ENCODE measurements at places on chromosomes 11 and 22.
A peak's percentile ranks its signal among the peaks of the same experiment; 100 is the strongest.

DNA sequence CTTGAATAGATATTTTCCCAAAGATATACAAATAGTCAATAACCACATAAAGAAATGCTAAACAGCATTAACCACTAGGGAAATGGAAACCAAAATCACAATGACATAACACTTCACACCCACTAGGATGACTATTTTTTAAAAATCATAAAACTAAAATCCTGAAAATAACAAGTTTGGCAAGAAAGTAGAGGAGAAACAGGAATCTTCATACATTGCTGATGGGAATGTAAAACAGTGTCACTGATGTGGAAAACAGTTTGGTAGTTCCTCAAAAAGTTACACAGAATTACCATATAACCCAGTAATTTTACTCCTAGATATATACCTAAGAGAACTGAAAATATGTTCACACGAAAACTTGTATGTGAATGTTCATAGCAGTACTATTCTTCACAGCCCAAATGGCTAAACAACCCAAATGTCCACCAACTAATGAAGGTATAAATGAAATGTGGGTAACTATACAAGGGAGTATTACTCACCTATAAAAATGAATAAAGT lies 12.5 kb downstream of the PICALM start:
- no peak for DNase-seq

GRCh38 chr22:23204541-23205157 lies 24.3 kb downstream of the BCR start:
- DNase-seq, result no peak

DNA sequence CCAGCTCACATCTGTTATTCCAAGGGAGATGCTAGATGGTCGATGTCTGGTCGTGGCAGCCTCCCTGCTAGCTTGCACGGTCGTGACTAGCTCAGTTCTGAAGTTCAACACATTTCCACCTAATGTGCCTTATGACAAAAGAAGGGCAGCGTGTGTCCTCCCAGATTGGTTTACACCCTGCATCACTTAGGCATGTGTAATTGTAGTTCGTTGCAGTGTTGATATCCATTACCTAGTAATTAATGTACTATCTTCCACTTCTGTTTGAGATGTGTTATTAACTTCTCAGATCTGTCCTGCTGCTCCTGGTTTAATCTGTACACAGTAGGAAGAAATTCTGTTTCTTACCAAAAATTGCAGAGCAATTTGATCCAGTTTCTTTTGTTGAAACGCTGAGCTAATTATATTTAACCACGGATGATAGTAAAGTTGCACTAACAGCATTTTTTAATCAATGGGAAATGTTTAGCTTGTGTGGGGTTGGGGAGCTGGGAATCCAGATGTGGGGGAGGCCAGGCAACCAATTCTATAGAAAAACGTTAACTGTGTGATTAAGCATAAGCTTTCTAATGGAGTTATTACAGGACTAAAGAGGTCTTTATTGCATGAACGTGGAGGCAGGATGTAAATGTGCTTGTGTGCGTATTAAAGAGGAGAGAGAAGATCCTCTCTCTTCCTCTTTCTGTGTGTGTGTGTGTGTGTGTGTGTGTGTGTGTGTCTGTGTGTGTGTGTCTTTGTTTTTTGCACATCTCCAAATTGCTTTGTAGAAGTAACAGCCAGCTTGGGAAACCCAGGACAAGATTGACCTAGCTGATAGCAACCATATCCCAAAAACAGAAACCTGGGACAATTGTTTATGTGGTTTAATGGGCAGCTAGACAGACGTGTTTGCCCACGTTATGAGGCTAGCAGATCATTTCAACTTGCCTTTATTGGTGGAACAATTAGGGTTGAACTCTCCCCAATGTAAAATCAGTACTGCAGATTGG lies 145.7 kb upstream of the TTC12 start:
- DNase-seq, result no peak

GRCh38 chr11:21174781-21175180 lies 505.4 kb downstream of the NELL1 start:
- no peak for DNase-seq

GRCh38 chr11:105838668-105839384 lies 183.2 kb downstream of the MSANTD4 start:
- no peak for DNase-seq

DNA sequence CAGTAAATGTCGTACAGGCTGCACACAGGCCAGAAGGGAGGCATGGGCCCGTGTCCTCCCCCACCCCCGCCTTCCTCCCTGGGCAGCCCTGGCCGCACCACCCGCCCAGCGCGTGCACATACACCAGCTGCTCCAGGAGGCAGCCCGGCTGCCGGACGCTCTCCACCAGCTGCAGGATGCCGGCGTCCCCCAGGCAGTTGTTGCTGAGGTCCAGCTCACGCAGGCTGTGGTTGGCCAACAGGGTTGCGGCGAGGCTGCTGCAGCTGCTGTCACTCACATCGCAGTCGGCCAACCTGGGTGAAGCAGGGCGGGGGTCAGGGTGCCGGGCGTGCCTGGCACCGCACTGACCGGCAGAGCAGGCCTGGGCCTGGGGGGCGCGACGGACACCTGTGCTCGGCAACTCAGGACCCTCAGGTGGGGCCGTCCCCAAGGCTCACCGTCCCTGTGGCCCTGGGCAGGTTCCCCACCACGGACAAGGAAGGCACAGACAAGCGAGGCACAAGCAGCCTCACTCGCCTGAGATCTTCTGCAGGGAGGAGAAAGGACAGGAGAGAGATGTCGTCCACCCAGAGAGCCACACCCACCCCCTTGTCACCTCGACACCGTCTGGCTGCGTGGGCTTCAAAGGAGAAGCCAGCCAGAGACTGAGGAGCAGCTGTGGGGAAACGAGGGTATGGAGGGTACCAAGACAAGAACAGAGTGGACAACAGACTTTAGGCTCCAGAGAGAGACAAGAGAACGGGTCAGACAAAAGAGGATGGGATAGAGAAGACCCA lies 12.1 kb downstream of the RNH1 start:
- no peak for DNase-seq

GRCh38 chr22:38655519-38656255 lies 505 bp downstream of the FAM227A start:
- no peak for DNase-seq

- DNase-seq, result no peak
Observed at GRCh38 chr22:33789690-33790253, 130.5 kb downstream of the LARGE1 start.

GRCh38 chr11:34653851-34654482 lies 33.1 kb downstream of the EHF start:
- no peak for DNase-seq

GRCh38 chr22:39237318-39238100 lies 7.3 kb downstream of the PDGFB start:
- no peak for DNase-seq

DNA sequence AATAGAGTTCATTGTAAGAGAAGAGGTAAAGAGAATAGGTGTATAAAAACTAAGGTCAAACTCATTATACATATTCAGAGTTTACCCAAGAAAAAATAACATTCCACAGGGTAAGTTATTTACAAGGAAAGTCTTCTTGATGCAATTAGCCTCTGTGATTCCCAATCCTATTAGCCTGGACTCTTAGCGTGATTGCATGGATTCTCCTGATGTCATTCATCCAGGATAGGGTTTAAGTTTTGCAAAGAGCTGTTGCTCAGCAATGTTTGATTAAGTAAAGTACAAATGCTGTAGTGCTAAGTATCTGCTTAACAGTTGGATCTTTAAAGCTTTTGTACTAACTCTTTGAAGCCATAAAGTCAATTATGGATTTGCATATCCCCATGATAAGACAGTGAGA lies 767.8 kb upstream of the LUZP2 start:
- no peak for DNase-seq

DNA sequence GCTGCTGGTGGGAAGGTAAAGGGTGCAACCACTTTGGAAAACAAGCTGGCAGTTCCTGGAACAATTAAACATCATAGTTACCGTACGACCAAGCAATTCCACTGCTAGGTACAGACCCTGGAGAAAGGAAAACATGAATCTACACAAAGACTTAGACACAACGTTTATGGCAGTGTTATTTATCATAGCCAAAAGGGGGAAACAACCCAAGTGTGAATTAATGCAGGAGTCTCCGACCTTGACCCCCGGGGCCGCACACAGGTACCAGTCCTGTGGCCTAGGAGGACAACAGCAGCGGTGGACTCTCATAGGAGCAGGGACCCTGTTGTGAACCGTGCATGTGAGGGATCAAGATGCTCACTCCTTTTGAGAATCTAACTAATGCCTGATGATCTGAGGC lies 22.5 kb downstream of the PRDM10 start:
- DNase-seq, result no peak

GRCh38 chr11:115291325-115291724 lies 212.9 kb downstream of the CADM1 start:
- no peak for DNase-seq

- no peak for DNase-seq
Observed at GRCh38 chr11:130415731-130416529, 12.5 kb downstream of the ADAMTS8 start.

GRCh38 chr22:48627203-48627602 lies 1200.5 kb downstream of the BRD1 start:
- no peak for DNase-seq

DNA sequence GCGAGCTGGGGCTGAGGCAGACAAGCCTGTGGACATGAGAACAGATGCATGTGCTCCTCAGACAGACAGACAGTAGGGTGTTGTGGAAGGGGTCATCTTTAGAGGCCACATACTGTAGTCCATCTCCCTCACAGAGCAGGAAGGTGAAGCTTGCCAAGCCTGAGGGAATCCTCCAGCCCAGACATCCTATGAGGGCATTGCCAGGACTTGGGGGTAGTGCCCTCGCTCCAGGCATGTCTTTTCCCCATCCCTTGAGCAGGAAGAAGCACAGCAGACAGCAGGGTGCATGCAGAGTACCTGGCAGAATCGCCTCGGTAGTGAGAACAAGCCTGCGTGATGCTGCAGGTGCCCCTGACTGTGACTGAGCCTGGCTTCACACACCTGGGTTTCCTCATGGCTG lies 66.5 kb upstream of the CLDN5 start:
- DNase-seq, result no peak

- no peak for DNase-seq
Observed at GRCh38 chr11:85848006-85848405, 7.2 kb upstream of the CCDC83 start.

GRCh38 chr11:87033561-87033960 lies 4.2 kb upstream of the TMEM135 start:
- no peak for DNase-seq

GRCh38 chr11:129896062-129896461 lies 684 bp upstream of the NFRKB start:
- no peak for DNase-seq

DNA sequence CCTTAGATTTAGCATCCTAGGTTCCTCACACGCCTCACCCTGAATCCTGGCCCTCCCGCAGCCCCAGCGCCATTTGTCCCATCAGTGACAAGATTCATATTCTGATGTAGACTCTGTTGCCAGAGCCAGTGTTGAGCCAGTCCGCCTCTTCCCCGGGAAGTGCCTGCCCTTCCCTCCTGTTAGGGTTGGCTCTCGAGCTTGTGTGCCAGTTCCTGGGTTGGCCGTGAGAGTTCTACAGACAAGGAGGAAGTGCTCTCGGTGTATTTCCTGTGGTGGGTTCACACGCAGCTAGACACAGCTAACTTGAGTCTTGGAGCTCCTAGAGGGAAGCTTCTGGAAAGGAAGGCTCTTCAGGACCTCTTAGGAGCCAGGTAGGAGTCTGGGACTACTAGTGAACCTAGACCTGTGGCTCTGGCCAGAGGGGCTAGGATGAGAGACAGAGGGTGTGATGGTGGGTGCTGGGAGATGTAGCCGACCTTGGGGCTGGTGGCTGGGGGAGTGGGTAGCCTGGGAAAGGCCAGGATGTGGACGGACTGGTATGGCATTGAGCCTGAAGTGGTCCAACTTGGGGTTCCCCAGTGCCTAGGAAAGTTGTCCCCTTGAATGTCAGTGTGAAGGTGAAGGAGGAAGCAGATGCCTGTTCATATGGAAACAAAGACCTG lies at the start of gene IL18BP:
IL18BP (plus strand) TSS at position 261 of the 662 bp plus-strand sequence. CDS start 1,076 bp downstream, outside the sequence.
- peak; percentile 58 for DNase-seq

- no peak for DNase-seq
Observed at GRCh38 chr22:44580176-44581095, 82.4 kb upstream of the RTL6 start.

GRCh38 chr11:128731041-128731663 lies 37.3 kb downstream of the FLI1 start:
- no peak for DNase-seq

- no peak for DNase-seq
Observed at GRCh38 chr11:35131886-35132285, 7.1 kb upstream of the CD44 start.
